ENCODE measurements at places on chromosomes 6 and 20. TPM values are rescaled to one million over a fixed set of nuclear protein-coding genes. Genes with fewer than 3 reads are reported as not detected.

TRAPPC3L gene
- not detected for total RNA-seq

DLL1 gene
- 0.73 TPM for total RNA-seq

FERMT1 gene
- 17.3 TPM for total RNA-seq

GTSF1L gene
- not detected for total RNA-seq
